ENCODE measurements at places on chromosomes 6 and 20. TPM values are rescaled to one million over a fixed set of nuclear protein-coding genes. Genes with fewer than 3 reads are reported as not detected.

Gene DDO
- not detected for total RNA-seq

Gene SLC17A2
- total RNA-seq = not detected

Gene PTGIS
- total RNA-seq = 37.0 TPM

Gene DNAH8
- total RNA-seq = not detected

Gene AFG1L
- total RNA-seq = 8.7 TPM

Gene GPX5
- total RNA-seq = not detected

Gene TGM3
- 0.07 TPM for total RNA-seq

Gene ZNF165
- total RNA-seq = 8.0 TPM

Gene MAFB
- total RNA-seq = 6.7 TPM

Gene ID4
- total RNA-seq = 4.5 TPM

Gene ERVFRD-1
- not detected for total RNA-seq

Gene KHDRBS2
- 0.76 TPM for total RNA-seq

Gene GPLD1
- 8.4 TPM for total RNA-seq

Gene KCNK5
- total RNA-seq = 41.8 TPM

Gene NKX2-4
- total RNA-seq = 0.11 TPM

Gene HTR1B
- total RNA-seq = 1.5 TPM

Gene TEAD3
- 33.9 TPM for total RNA-seq

Gene FRK
- total RNA-seq = 0.18 TPM

Gene LCA5
- 3.6 TPM for total RNA-seq

Gene TPBG
- total RNA-seq = 29.6 TPM

Gene TRIM40
- not detected for total RNA-seq

Gene IL20RA
- total RNA-seq = 1.3 TPM

Gene RRAGD
- 25.4 TPM for total RNA-seq

Gene SLC4A11
- total RNA-seq = 39.5 TPM

Gene PROKR2
- total RNA-seq = 2.0 TPM

Gene LAMA2
- 6.4 TPM for total RNA-seq

Gene MAS1
- 0.68 TPM for total RNA-seq

Gene NKAIN4
- 9.6 TPM for total RNA-seq

Gene DLL1
- 20.7 TPM for total RNA-seq

Gene SNAI1
- total RNA-seq = 7.9 TPM

Gene ACOT8
- total RNA-seq = 39.4 TPM

Gene HLA-DMB
- total RNA-seq = 2.3 TPM

Gene TNXB
- total RNA-seq = 6.4 TPM

Gene DHX16
- 32.2 TPM for total RNA-seq

Gene FAM83B
- total RNA-seq = 3.9 TPM

Gene TCP11
- not detected for total RNA-seq

Gene ZFP57
- 6.4 TPM for total RNA-seq

Gene ADA
- 29.2 TPM for total RNA-seq

Gene EPPIN
- total RNA-seq = 0.23 TPM

Gene FLOT1
- total RNA-seq = 121 TPM

Gene GJA1
- total RNA-seq = 682 TPM

Gene DHX35
- total RNA-seq = 17.8 TPM
